ENCODE measurements at places on chromosomes 1 and 21.

DNA sequence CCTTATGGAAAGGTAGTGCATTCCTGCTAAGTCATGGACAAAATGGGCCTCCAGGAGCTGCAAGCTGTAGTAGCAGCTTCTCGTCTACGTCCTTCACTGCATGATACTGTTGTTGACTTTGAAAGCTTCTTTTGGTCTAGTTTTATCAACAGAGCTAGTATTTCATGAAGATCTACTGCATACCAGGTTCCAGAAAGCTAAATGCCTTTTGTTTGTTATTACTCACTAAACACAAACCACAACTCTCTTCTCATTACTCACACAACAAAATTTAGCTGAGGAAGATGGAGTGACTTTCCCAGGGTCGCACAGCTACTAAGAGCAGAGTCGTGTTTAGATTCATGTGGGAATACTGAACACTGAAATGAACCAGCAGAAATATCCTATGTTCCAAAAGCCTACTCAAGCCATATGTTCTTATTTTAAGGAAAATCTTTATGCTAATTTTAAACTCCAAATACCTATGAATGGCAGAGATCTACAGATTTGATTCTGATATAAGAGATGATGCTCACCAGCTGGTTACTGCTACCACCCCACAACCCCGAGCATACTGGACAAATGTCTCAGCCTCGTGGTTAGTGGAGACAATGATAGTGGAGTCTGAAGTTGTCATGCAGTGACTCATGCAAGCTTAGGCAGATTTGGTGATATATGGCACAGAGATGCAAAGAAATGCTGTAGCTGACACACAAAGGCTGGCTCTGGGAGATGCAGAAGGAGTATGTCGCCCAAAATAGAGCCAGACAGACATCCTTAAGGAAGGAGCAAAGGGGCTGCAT is 20.6 kb downstream of the PGBD2 start:
- H3K4me3 ChIP-seq: no peak overlapping the region
- no peaks in the 10 kb centered on the region for H3K27me3 ChIP-seq
- H3K4me1 ChIP-seq: peaks cover 3% of the 10 kb centered on the region
- DNase-seq: no peak

DNA sequence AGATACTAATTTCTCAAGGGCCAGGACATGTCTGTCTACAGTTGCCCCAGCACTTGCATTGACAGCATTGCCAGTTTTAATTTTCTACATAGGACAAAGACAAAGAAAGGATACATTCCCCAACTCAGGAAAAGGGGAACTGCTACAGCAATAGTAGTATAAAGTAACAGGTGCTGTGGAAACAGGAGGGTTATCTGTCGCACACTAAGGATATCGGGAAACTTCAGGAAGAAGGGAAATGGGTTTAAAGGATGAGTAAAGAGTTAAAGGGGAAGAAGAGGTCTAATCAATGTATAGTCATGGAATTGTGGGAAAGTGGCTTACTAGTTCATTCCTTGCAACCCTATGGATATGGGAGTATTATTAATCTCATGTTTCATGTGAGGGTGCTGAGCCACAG is 16.2 kb downstream of the SYNC start:
- H3K27me3 ChIP-seq: no peaks in the 10 kb centered on the region
- H3K36me3 ChIP-seq: peaks cover 7% of the 10 kb centered on the region
- no peak overlapping the region for H3K4me3 ChIP-seq

- no peak overlapping the region for H3K4me3 ChIP-seq
- H3K4me1 ChIP-seq: no peaks in the 10 kb centered on the region
- no peaks in the 10 kb centered on the region for H3K27me3 ChIP-seq
Observed at GRCh38 chr1:30399026-30399425, 324.4 kb downstream of the MATN1 start.

GRCh38 chr1:184649451-184649888 is 105.2 kb downstream of the EDEM3 start:
- H3K36me3 ChIP-seq: no peaks in the 10 kb centered on the region
- no peaks in the 10 kb centered on the region for H3K4me1 ChIP-seq
- no peak for DNase-seq
- no peak overlapping the region for H3K27ac ChIP-seq
- no peak overlapping the region for H3K4me3 ChIP-seq

DNA sequence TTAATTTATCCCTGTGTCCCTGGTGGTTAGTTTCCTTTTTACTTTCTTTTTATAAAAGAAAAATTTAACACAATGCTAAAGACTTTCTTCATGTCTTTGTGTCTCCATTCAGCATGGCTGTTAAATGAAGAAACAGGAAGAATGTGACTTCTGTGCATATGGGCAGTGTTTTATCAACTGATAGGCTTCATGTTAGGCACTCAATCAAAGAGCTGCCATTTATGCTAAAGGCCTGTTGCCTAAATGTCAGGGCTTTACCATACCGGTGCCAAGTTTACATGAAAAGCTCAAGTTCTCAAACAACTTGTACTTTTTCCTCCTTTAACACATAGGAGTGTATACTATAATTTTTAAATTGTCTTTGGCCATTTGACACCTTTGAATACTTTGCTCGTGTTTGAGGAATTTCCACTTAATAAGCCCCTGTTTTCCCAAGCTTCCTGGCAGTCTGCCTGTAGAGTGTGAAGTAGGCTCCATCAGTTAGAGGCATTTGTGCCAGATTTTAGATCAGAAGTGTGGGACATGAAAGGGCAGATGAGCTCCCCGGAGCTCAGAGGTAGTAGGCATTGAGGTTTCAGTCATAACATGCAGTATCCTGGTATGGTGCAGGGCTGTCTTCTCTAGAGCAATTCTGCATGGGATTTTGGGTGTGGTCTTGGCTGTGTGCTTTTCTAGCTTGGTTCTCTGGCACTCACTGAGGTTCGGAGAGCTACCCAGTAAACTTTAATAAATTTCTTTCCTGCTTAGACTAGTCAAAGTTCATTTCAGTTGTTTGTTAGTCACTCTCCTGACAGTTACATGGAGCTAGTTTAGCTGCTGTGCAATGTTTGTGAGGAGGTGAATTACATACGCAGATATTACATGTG is 119.0 kb downstream of the LEPR start:
- H3K4me1 ChIP-seq: no peaks in the 10 kb centered on the region
- H3K4me3 ChIP-seq: no peak overlapping the region
- H3K27me3 ChIP-seq: no peaks in the 10 kb centered on the region
- DNase-seq: no peak
- H3K36me3 ChIP-seq: no peaks in the 10 kb centered on the region
- no peak overlapping the region for H3K27ac ChIP-seq

- no peaks in the 10 kb centered on the region for H3K36me3 ChIP-seq
- no peaks in the 10 kb centered on the region for H3K4me1 ChIP-seq
- DNase-seq: no peak
- no peak overlapping the region for H3K27ac ChIP-seq
- no peak overlapping the region for H3K4me3 ChIP-seq
Observed at GRCh38 chr1:43312663-43313515, 12.1 kb downstream of the TIE1 start.

GRCh38 chr1:17944646-17945045 is 163.0 kb upstream of the IGSF21 start:
- no peak overlapping the region for H3K27ac ChIP-seq
- no peaks in the 10 kb centered on the region for H3K36me3 ChIP-seq

DNA sequence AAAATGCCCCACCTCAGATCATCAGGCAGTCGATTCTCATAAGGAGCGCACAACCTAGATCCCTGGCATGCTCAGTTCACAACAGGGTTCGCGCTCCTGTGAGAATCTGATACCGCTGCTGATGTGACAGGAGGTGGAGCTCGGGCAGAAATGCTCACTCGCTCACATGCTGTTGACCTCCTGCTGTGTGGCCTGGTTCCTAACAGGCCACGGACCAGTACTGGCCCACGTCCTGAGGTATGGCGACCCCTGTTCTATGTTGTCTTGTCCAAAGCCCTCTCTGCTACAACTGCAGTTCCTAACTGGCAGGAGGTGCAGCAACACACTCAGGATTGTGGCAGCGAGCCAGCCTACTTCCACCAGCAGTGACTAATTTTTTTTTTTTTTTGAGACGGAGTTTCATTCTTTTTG is 70.6 kb downstream of the CLSTN1 start:
- no peaks in the 10 kb centered on the region for H3K27me3 ChIP-seq
- no peak overlapping the region for H3K27ac ChIP-seq
- DNase-seq: no peak
- peaks cover 20% of the 10 kb centered on the region for H3K36me3 ChIP-seq
- no peaks in the 10 kb centered on the region for H3K4me1 ChIP-seq
- no peak overlapping the region for H3K4me3 ChIP-seq
